ENCODE measurements at places on chromosomes 3 and 15.

DNA sequence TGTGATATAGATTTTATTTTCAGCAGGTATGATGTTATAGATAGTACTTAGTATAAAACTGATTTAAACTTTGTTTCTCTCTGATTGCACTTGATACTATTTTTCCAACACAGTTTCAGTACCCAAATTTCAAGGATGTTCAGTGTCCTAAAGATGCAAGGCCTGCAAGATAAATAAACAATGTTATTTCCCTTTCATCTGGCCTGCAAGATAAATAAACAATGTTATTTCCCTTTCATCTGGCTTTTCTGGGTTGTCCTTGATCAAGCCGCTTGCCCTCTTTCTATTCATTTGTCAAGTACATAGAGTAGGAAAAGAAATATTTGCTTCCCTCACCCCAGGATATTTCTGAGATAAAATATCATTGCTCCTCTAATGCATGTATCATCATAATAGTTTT is 571.0 kb downstream of the FGF12 start:
- no peak for DNase-seq

DNA sequence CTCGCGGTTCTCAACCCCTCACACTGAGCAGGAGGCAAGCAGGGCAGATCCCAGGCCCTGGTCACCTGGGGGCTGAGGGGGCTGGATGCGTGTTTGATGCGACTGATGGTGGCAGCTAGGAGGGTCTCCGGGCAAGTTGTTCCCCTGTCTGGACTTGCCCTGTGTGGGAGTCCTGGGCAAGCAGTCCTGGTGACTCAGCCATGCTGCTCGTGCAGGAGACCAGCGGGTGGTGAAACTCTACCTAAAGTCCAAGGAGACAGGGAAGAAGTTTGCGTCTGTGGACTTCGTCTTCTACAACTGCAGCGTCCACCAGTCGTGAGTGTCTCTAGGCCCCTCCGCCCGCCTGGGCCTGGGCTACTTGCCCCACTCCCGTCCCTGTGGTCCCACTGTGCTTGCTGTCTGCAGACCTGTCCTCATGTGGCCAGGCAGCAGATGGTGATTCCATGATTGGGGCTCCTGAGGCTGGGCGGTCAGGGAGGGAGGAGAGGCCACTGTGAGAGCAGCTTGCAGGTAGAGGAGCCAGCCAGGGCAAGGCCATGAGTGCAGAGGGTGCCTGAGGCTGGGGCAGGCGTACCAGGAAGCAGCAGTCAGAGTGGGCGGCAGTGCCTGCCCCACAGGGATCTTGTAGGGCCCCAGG is 23.1 kb downstream of the PLXNA1 start:
- no peak for DNase-seq

GRCh38 chr3:77254967-77255831 is 215.3 kb downstream of the ROBO2 start:
- no peak for DNase-seq

DNA sequence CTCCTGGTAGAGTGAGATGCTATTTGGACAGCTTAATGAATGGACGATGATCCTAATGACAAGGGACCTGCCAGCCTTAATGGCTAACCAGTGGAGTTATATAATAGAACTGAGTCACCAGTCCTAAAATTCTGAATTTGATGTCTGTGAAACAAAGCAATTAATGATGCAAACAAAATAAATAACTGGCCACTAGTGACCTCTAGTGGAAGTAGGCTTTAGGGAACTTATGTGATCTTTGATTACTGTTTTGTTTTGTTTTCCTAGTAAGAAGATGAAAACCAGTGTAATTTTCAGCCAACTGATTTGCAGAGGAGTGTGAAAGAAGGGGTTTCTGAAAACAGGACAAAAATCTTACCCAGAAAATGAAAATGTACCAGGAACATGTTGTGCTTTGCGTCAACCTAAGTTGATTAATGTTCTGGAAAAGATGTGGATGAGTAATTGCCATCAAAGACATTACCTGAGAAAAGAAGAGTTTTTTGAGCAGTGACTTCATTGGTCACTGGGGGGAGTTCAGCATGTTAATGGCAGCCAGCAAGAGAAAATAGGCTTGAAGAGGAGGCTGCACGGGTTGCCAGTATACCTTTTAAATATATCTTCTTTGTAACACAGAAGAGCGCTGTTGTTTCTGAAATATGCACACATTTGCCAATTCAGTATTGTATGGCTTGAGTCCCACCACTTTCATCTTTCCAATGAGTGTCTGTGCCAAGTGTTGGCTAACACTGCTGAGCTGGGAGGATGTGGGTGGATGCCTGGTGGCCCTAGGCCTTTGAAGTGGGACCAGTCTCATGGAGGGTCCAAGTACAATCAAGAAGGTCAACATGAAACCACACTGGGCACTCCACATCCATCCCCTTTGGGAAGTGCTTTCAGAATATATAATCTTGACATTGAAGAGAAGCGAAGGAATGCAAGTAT is 9.3 kb downstream of the VEPH1 start:
- DNase-seq = no peak

- no peak for DNase-seq
Measured at GRCh38 chr3:154684021-154684420, 254.0 kb upstream of the GPR149 start.

DNA sequence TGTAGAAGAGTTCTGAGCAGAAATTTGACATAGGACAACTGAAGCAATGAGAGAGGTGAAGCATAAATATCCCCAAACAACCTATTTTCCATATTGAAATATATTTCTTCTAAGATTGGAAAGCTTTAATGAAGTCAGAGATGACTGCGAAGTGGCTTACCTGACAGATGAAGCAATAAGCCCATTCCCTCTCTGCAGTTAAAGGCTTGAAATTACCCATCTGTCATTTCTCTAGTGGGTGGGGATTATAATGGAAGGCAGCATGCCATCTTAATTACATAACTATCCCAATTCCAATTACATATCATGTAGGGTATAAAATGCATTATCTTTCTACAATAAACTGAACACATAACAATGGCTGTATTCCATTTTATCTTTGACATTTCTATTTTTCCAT is 1070.5 kb downstream of the SI start:
- DNase-seq = no peak

GRCh38 chr15:33425142-33425541 is 114.4 kb downstream of the RYR3 start:
- DNase-seq = no peak

DNA sequence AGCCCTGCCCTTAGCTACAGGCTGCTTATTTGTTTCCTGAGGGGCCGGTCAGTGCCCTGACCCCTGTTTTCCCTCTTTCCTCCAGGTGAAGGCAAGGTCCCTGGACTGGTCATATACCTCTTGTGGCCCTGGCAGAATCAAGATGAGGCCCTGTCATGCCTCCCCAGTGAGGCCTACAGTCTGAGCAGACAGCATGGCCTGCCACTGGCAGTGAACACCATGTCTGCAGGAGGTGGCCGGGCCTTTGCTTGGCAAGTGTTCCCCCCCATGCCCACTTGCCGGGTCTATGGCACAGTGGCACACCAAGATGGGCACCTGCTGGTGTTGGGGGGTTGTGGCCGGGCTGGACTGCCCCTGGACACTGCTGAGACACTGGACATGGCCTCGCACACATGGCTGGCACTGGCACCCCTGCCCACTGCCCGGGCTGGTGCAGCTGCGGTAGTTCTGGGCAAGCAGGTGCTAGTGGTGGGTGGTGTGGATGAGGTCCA is 1.2 kb downstream of the KLHDC8B start:
- no peak for DNase-seq

DNA sequence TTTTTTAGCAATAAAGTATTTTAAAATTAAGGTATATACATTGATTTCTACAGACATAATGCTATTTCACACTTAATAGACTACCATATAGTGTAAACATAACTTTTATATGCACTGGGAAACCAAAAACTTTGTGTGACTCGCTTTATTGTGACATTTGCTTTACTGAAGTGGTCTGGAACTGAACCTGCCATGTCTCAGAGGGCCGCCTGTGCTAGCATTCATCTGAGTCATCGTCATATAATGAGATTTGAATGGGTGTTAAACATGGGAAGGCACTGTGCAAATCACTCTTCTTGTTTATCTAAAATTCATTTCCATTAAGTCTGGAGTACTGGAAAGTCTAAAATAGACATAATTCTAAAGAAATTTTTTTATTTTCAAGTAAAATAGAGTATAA is 12.9 kb downstream of the EIF2AK4 start:
- no peak for DNase-seq

DNA sequence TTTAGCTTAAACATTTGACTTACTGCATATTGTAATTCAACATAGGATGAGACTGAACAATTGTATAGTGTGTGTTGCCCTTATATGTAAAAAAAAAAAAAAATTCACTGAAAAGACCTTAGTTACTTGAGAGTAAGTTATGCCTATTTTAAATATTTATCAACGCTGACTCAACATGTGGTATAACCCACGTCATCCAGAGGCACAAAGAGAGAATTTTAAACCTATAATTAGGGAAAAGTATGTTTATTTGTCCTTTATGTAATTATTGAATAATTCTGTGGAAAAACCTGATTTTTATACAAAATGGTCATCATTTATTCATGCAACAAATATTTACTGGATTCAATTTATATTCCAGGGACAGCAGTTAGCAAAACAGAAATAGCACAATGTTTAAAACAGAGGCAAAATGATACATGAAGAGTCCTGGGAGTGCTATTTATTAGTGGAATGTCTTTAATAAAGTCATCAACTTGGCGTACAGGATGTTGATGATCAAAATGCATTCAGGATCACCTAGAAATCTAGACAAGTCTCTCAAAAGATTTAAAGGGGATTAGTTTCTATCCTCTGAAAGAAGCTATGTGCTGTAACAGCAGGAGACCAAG is 223.7 kb downstream of the PCCB start:
- DNase-seq = no peak

GRCh38 chr15:31387479-31388118 is 61.0 kb downstream of the KLF13 start:
- no peak for DNase-seq

DNA sequence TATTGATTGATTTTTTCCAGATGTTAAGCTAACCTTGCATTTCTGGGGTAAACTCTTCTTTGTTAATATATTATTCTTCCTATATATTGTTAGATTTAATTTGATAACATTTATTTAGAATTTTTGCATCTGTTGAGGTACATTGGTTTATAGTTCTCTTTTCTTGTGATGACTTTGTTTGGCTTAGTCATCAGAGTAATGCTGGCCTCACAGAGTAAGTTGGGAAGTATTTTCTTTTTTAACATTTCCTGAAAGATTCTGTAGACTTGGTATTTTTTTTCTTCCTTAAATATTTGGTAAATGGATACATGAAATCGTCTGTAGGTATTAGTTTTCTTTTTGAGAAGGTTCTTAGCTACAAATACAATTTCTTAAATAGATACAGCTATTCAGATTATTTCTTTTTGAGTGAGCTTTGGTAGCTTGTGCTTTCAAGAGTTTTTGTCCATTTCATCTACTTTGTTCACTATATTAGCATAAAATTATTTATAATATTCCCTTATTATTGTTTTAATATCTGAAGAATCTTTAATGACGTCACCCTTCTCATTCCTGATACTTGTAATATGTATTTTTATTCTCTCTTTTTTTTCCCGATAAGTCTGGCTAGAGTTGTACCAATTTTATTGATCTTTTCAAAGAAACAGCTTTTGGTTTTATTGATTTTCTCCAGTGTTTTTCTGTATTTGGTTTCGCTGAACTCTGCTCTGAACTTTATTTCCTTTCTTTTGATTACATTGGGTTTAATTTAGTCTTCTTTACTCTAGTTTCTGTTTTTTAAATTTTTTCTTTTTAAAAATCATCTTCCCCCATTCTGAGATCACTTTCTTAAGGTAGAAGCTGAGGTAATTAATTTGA is 6.5 kb upstream of the HPS3 start:
- DNase-seq = no peak

GRCh38 chr3:132404276-132404675 is 13.0 kb upstream of the DNAJC13 start:
- no peak for DNase-seq

- DNase-seq = no peak
Measured at GRCh38 chr15:74511583-74511982, 29.4 kb upstream of the ARID3B start.

DNA sequence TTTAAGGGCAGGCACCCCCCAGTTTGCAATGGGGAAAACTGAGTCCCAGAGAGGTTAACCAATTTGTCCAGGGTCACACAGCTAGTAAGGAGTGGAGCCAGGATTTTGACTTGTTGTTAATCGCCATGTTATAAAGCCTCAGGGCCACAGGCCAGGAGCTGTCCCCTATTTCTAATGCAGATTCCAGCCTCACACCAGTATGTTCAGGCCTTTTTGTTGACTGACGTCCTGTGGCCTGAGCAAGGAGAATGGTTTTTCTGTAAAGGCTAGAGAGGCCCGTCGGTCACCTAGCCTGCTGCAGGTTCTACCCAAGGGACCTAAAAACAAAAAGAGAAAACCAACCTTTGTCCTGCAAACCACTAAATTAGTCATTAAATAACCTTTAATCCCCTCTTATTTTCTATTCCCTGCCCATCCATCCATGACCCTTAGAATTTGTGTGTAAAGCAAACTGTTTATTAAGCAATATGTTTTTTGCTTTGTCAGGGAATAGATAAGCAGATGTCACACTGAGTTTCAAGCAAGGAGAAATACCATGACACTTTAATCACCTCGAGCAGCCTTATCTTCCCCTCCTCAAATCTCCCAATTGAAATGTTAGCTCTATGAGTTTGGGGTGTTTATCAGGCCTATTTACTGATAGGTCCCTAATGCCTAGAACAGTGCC is 14.1 kb downstream of the ACOX2 start:
- no peak for DNase-seq

GRCh38 chr3:46184469-46184868 is 23.6 kb downstream of the CCR1 start:
- no peak for DNase-seq

DNA sequence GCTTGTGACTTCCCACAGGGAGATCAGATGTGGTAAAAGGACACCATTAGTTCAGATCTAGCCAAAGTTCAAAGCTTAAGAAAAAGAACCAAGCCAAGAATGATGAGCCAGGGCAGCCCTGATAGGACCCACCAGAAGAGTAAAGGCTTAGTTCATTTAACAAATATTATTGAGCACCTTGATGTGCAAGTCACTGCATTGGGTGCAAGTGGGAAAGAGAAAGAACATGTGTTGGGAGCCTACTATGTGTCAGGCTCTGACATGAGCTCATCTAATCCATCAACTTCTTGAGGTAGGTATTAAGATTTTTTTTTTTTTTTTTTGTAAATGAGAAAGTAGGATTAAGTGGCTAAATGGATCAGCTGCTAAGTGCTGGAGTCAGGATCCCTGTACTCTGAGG is 53.4 kb upstream of the PIAS1 start:
- no peak for DNase-seq

GRCh38 chr3:135784557-135784956 is 181.0 kb upstream of the PPP2R3A start:
- DNase-seq = no peak
